Stimulated activated naive B cell treated with anti-CD40 and anti-IgM and Interleukin-4, amounts not matched to agents 10 μg/mL and 1 μg/mL and 100 μg/mL, for 72 hours (primary cell): ENCODE measurements at places on chromosomes 12 and 14.

DNA sequence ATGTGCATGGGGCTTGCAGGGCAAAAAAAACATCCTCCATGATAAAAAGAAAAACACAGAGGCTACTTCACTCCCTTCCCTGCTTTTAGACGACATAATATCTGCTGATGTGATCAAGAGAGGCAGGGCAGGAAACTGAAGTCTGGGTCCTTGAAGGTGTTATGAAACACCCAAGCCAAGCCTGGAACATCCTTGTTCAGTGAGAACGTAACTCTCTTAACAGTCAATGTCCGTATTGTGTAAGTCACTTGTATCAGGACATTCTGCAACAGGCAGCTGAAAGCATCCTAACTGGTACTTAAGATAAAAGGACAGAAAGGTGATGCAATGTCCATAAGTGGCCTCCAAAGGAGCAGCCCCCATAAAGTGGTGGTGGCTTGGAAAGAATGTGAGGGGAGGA, 20.0 kb downstream of the KCNK10 start:
- no peak for DNase-seq

DNA sequence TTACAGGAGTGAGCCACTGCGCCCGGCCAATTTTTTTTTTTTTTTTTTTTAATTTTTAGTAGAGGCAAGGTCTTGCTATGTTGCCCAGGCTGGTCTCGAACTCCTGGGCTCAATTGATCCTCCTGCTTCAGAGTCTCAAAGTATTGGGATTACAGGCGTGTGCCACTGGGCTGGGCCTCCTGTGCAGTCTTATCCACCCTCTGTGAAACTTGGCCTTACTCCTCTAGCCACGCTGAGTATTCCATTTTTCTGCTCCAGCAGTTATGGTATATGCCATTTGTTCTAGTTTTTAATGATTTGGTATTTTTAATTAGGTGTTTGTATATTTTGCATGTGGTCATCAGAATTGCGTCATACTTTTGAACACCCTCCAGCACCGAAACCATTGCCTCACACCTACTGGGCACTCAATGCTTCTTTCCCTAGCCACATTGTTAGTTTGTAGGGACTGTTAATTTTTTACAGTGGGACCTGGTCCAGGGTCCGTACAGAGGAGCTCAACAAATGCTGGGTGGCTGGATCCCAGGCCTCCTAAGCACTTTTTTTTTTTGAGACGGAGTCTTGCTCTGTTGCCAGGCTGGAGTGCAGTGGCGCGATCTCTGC, 11.4 kb downstream of the RIOX1 start:
- no peak for DNase-seq

DNA sequence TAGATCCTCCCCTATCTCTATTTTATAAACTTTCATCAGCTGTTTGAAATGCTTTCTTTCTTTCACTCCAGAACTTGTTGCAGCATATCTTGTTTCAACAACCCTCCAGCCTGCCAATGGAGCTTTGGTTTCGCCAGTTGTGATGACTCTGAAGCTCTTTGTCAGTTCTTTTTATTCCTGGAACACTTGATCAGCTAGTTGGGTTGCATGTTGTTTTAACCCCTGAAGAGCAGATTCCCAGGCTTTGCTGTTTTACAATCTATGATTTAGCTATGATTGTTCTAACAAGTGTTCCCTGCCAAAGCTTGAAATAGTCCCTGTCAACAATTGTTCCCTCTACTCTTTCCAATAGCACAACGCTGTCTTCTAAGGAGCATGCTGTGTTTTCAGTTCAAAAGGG, 50.6 kb upstream of the FUT8 start:
- DNase-seq: no peak

GRCh38 chr12:63034601-63035000, 99.7 kb upstream of the PPM1H start:
- DNase-seq: no peak

GRCh38 chr14:80390906-80391305, 179.6 kb upstream of the DIO2 start:
- DNase-seq: no peak

DNA sequence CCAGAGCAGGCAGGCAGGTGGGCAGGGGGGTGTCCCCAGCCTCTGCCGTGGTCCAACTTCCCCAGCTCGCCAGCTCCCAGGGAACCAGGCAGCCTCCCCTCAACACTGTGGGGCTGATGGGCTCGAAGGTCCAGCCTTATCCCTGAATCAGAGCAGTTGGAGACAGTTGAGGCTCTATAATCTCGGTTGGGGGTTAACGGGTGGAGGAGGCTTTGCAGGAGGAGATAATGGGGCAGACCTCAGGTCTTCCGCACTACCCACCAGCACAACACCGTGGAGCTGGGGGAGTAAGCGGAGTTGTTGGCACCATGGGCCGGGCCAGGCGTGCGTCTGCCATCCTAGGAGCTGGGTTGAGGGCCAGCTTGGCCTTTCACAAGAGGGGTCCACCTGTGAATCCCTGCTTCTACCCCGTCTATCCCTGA, 13.9 kb upstream of the HDAC7 start:
- DNase-seq: no peak

DNA sequence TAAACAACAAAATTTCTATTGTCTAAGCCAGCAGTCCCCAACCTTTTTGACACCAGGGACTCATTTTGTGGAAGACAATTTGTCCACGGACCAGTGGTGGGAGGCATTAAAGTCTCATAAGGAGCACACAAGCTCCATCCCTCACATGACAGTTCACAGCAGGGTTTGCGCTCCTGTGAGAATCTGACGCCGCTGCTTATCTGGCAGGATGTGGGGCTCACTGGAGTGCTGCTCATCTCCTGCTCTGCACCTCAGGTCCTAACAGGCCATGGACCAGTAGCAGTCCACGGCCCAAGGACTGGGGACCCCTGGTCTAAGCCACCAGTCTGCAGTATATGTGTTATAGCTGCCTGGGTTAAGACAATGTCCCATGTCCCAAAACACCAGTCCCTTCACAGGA, 27.2 kb downstream of the VCPKMT start:
- no peak for DNase-seq

GRCh38 chr12:27303139-27304111, 29.2 kb upstream of the BMAL2 start:
- DNase-seq: no peak

DNA sequence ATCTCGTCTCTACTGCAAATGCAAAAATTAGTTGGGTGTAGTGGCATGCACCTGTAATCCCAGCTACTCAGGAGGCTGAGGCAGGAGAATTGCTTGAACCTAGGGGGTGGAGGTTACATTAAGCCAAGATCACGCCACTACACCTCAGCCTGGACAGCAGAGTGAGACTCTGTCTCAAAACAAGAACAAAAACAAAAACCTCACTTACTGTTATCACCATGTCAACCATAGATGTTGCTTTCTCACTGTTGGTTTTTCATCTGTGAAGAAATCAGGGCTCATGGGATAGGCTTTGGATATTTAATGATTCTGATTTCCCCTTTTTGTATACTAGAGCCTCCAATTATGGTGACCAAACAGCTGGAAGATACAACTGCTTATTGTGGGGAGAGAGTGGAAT, 49.7 kb upstream of the CHPT1 start:
- no peak for DNase-seq

GRCh38 chr14:26596543-26597061, 1.2 kb downstream of the NOVA1 start:
- DNase-seq: no peak

GRCh38 chr12:81722004-81722403, 37.1 kb downstream of the PPFIA2 start:
- no peak for DNase-seq

DNA sequence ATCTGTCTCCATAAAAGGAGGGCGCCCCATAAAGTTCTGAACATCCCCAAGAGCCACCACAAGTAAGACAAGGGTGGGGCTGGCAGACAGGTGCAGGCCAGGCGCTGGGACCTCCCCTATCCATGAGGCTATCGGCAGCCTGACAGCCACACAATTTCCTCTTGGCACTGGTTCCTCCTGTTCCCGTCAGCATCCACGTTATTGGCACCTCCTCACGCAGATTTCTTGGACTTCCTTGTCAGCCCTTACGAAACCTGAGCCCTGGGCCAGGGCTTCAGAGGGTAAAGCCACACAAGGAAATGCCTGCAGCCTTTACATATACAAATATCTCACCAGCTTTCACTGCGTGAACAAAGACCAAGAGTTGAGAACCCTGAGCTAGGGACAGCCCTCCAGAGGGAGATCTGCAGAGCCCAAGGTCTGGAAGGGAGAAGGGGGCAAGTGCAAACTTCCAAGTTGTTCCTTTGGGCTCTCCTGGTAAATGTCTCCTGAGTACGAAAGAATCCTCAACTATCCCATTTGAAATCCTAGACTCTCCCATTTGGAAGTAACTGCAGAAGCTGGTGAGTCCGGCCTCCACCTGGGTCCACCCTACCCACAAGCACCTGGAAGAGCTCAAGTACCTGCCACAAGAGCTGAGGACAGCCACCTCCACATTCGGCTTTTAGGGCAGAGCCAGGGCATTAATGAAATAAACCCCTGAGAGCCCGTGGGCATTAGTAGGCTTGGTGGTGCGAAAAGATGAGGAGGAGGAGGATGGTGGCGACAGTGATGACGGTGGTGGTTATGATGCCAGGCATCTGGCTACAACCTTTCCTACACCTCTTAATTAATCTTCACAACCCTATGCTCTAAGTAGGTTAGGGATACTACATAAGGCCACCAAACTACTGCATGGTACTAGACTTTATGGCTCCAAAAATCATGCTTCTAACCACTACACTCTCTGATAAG, 5.5 kb upstream of the TC2N start:
- no peak for DNase-seq

- no peak for DNase-seq
Measured at GRCh38 chr12:103401421-103401820, 94.3 kb downstream of the C12orf42 start.
